ENCODE measurements at places on chromosomes 16 and 17.
A peak's percentile ranks its signal among the peaks of the same experiment; 100 is the strongest.

DNA sequence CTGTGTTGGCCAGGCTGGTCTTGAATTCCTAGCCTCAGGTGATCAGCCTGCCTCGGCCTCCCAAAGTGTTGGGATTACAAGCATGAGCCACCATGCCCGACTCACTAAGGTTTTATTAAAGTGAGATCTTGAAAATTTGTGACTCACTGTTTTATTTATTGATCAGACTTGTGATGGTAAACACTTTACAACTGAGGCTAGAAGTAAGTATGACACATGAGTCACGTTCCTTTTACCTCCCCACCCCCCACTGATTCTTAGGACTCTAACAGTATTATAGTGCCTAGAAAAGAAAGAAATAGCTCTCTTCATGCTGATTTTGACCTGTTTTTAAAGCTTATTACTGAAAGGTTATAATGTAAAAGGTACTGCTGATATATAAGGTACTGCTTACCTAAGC lies 160.6 kb downstream of the TANC2 start:
- no peak for DNase-seq

DNA sequence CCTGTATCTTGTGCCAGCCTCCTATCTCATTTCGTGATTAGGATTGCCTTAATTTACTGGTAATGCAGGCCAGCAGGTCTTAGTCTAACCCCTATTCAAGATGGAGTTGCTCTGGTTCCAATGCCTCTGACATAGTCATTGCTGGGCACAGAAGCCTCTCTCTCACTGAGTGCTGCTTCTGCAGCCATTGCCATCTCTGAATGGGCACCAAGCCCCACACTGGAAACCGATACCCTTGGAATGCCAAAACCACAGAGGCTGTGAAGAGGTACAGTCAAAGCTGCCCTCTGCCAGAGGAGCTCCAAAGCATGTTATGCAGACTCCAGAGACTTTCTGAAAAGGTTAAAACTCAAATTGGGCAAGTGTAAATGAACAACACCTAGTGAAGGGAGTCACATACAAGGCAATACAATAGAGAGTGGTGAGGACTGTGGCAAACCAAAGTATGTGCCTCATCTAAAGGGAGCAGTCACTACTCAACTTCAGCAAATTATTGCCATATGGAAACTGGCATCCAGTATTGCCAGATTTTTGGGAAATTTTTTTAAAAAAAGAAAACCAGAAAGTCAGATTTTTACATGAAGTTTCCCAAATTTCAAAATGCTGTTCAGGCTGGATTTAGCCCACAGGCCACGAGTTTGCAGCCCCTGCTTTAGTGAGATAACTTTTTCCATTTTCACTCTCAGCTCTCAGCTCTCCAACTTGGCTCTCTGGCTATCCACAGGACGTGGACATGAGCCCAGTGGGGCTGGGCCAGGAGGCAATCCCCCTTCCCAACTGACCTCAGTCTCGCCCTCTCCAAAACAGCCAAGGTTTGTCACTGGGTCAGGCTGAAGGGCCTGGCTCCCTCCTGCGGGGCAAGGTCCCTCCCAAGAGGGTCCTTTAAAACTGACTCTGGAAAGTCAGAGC lies 2.1 kb upstream of the MMP2 start:
- no peak for DNase-seq

DNA sequence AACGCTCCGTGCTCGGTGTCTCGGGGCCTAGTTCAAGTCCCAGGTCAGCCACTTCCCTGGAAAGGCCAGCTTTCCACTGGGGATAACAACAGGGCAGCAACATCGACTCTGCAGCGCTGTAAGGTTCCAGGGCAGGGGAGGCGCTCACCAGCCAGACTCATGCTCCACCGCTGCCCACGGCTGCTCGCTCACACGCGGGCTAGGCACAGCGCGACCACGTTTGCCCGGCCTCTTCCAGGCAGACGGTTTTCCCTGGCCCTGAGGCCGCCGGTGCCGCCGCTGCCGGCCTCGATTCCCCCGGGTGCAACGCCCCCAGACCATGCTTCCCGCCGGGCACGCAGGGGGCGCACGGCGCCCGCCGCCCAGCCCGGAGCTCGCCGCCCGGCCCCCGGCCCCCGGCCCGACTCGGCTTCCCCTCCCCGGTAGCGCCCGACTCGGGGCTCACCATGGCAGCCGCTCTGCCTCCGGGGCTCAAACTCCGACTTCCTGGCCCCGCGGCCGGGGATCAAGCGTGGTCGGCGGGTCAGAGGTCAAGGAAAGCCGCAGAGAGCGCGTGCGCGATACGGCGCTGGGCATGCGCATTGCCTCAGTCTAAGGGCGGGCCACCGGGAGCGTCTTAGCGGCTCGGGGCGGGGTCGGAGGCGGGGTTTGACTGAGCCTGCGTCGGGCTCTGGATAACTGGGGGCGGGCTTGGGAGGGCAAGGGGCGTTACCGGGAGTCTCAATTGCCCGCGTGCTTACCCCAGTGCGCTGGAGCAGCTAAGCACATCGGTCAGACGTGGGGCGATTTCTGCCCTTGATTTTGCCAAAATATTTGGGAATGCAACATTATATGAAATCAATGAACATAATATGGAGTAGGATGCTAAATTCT lies at the start of gene PAM16:
Gene PAM16 (minus strand): TSS at position 535 of the 873 bp plus-strand sequence. CDS start 87 bp downstream, at position 448.
- DNase-seq = peak; percentile 94

- no peak for DNase-seq
Observed at GRCh38 chr17:37084372-37084771, 135.6 kb downstream of the AATF start.

DNA sequence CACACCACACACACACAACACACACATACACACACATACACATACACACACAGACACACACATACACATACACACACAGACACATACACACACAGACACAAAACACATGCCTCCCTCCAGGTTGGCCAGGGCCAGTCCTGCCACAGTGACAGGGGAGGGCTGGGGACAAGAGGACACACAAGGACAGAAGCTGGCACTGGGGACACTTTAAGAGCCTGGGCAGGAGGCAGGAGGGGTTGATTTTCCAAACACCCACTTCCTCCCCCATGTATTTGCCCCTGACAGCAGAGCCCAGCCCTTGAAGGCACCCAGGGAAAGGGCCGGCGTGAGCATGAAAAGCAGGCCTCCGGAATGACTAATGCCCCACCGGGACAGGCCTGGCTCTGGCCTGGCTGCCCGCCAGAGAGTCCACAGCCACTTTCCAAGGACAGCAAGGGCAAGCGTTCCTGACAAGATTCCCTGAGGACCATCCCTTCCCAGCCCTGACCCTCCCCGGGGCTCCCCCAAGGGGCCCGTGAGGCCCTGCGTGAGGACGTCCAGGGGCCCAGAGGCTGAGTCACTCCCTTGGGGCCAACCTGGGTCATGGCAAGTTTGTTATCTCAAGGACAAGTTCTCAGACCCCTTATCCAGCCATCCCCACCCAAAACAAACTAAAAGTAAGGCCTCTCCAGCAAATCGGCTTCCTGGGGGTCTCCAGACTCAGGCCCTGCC lies 235.6 kb downstream of the ZNF423 start:
- DNase-seq = peak; percentile 91

GRCh38 chr17:29789196-29790170 lies 140.5 kb downstream of the SSH2 start:
- DNase-seq = no peak

GRCh38 chr16:90008708-90009145 lies 10.5 kb downstream of the DBNDD1 start:
- DNase-seq = no peak

DNA sequence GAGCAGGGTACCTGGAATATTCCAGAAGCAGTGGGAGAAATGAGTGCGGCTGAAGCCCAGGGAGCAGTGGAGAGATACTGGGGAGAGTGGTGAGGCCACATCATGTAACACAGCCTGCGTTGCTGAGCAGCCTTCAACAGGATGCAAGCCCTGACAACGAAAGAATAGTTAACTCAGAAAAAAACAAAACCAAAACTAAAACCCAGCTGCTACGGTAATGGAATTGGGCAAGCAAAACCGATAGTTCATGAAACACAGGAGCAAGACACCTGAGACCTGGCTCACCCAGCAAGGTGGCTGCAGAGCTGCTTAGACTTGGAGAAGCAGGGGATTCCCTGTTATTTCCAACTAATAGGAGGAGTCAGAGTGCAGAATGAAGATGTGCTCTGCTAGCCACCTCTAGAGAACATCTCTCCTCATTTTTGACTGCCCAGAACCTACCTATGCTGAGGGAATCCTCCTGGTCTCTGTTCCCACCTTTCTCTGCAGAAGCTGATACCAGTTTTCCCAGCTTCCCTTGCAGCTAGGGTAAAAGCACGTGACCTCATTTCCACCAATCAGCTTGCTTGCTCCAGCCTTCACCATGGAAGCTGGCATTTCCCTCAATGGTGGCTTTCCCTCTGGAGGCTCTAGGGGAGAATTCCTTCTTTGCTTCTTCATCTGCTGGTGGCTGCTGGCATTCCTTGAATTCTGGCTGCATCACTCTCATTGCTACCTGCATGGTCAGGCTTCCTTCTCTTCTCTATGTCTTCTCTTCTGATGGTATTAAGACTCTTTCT lies 59.4 kb upstream of the XYLT1 start:
- DNase-seq = no peak

DNA sequence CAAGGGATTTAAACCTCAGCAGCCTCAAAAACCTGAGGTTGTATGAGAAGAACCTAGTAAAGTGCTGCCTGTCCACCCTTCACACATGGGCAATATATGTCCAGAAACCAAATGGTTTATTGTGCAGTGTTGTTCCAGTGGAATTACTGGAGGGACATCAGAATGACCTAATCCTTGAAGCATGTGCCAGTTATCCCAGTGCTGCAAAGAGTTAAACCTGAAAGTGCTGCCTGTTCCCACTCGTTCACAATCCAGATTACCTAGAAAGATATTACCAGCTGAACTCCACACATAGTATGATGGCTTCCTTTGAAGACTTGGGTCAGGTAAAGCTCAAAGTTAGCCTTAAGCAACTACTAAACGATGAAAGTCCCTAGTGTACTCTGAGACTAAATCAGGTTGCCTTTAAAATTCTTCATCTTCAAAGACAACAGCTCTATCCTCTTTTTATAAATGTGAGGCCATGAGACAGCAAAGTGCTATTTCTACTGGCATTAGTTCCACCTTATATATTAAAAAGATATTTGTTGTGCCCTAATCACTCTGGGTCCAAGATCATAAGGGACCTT lies 133.1 kb downstream of the SNX11 start:
- DNase-seq = peak; percentile 23

DNA sequence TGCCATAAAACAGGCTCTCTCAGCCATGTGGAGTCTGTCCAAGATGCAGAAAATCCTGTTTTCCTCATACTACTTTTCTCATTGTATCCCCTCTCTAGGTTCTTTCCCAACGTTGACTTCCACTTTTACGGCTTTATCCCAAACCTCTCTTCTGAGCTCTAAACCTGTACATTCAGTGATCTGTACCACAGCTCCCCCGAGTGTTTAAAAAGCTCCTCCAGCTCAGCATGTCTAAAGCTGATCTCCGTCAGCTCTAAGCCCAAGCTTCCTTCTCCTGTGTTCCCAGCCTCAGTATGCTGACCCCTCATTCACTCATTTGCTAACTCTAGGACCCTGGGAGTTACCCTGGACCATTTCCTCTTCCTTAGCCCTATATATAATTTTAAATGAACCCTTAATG lies 144.6 kb downstream of the DNAH9 start:
- no peak for DNase-seq

DNA sequence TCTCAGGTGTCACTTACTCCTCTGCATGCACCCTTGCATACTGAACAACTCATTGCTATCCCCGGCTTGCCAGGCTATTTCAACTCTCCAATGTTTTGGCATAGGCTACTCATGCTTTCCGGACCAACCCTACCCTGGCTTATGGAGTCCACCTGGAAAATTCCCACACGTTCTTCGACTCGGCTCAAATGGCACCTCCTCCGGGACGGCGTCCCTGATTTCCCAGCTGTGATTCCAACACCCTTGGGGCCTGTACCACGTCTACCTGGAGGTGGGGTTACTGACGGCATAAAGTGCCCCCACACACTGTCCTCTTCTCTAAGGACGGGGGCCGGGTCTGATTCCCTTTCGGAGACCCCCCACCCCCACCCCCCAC lies 498 bp downstream of the SMYD4 start:
- DNase-seq = peak; percentile 16

DNA sequence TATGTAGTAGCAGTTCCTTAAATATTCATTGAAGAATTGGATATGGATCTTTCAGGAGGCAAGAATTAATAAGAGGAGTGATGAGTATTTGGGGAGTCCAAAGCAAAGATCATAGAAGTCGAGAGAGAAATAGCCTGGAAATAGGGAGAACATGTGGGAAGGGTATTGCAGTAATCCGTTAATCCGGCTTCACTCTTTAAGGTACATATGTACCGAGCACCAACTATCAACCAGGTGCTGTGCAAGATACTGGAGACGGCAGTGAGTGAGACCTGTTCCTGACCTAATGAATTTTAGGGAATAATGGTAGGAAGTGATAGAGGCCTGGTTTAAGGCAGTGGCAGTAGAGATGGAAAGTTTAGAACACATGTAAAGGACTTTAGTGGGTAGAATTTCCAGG lies 1.1 kb downstream of the ELP5 start:
- no peak for DNase-seq

GRCh38 chr16:14344292-14344691 lies 273.2 kb downstream of the MRTFB start:
- DNase-seq = no peak

- peak; percentile 64 for DNase-seq
Observed at GRCh38 chr17:39225959-39226683, 376 bp upstream of the STAC2 start.

- no peak for DNase-seq
Observed at GRCh38 chr16:79537584-79537983, 63.0 kb downstream of the MAF start.

DNA sequence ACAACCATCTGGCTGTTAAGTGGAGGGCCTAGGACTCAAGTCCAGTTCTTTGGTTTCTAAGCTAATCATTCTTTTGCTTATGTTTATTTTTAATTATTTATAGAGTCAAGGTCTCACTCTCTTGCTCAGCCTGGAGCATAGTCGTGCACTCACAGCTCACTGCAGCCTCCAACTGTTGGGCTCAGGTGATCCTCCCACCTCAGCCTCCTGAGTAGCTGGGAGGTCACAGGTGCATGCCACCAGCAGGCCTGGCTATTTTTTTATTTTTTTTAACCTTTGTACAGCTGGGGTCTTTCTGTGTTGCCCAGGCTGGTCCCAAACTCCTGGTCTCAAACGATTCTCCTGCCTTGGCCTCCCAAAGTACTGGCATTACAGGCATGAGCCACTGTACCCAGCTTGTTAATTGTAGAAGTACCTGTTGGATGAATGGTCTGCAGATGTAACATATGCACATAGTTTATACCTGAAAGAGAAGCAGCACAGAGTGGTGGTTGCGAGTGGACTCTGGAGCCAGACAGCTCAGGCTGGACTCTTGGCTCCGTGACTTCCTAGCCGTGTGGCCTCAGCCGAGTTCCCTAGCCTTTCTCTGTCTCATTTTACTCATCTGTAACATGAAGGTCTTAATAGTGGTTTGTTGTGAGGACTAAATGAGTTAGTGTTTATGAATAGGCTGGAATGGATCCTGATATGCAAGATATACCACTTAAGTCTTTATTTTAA lies 337.5 kb downstream of the SNX29 start:
- DNase-seq = no peak
